ENCODE measurements at places on chromosomes 6 and 20. TPM values are rescaled to one million over a fixed set of nuclear protein-coding genes. Genes with fewer than 3 reads are reported as not detected.

Gene C6orf141
- polyA plus RNA-seq, result 0.33 TPM

- no peak for DNase-seq
Measured at GRCh38 chr6:56091159-56091869, 156.1 kb downstream of the COL21A1 start.

Gene PRL
- polyA plus RNA-seq, result not detected

- DNase-seq, result no peak
Measured at GRCh38 chr20:10481676-10482075, 46.6 kb downstream of the SLX4IP start.

DNA sequence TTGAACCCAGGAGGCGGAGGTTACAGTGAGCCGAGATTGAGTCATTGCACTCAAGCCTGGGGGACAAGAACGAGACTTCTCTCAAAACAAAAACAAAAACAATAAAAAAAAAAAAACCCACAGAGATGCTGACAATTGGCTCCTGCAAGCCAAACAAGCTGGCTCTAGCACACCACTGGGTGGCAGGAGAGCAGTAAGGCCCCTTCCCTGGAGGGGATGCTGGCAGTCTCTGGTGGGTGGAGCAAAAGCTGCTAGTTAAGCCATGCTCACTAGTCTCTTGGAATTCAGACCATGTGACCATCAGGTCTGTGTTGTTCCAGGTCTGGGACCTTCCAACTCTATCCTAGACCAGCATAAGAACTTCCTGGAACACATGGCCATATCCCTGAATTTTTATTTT is 18.9 kb upstream of the DSN1 start:
- DNase-seq, result peak; percentile 6

DNA sequence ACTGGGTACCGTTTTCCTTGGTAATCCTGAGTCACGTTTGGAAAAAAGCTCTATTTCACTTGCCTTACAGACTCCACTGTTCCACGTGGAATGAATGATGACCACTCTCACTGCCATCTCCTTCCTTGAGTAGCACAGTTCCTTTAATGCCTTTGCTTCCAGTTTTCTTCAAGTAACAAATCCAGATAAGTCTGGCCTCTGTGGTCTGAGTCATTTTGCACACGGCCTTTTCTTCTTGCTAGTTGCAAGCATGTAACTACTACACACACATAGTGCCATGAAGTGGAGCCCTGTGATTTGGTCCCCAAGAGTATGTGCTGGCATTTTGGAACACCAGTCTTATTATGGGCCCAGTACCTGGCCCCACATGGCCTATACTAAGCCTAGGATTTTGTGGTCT is 182.8 kb downstream of the SASH1 start:
- DNase-seq, result no peak

Gene PTP4A1
- polyA plus RNA-seq, result 64.2 TPM

- DNase-seq, result no peak
Measured at GRCh38 chr20:21713470-21713869, 8.0 kb downstream of the PAX1 start.

DNA sequence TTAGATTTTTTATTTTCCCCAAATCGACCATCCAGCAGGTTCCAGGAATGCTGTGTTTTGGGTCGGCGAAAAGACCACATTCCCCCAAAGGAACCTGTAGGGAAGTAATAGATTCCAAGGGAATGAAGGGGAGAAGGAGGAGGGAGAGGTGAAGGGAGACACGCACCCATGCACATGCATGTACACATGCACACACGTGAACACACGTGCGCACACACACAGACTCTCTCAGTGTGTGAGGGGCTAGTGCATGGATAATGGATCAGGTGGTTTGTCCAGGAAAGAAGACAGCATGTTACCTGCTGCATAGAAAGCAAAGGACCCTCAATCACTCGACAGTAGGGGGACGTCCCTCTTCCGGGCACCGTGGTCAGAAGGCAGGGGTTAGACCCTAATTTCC is 52.4 kb upstream of the PDE10A start:
- DNase-seq, result no peak

GRCh38 chr6:16688984-16689636 is 72.2 kb downstream of the ATXN1 start:
- DNase-seq, result no peak

DNA sequence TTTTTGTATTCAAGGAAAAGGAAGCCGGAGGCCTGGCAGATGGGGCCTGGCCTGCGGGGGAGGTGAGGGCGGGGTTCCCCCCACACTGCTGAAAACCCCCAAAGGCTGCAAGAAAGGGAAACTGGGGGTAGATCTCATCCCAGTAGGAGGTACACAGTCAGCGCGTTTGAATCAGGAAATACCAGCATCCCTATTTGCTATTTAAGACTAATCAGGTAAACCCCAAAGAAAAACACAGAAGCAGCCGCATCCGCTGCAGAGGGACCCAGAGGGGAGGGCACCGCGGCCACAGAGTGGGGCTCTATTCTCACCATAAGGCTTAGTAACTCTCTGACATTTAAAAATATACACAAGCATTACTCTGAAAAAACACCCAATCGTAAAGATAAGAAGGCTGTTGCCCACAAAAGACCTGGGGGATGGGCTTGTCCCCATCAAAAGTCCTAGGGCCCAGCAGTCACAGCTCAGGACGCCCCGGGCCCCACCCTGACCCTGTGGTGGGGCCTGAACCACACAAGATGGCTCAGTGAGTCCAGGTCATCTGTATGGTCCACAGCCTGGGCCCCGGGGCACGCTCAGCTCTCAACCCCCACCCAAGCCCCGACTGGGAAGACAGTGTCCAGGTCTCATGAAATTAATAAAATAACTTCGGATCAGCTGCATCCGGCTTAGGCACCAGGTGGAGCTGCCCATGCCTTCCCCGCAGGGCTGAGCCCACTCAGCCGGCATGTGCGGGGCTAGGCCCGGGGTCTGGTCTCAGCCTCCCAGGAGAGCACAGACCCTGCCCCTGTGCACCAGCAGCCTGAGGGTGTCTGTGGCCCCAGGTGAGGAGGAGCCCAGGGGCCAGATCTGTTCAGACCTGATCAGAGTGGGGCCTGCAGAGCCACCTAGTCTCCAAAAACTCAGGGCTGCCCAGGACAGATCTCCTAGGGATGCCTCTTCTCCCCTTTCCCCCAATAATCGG is 31.0 kb downstream of the KCNQ2 start:
- no peak for DNase-seq

Gene PLN
- polyA plus RNA-seq, result 4.8 TPM

- DNase-seq, result no peak
Measured at GRCh38 chr6:68628161-68628560, 6.9 kb upstream of the ADGRB3 start.

Gene C6orf58
- polyA plus RNA-seq, result 1.1 TPM

DNA sequence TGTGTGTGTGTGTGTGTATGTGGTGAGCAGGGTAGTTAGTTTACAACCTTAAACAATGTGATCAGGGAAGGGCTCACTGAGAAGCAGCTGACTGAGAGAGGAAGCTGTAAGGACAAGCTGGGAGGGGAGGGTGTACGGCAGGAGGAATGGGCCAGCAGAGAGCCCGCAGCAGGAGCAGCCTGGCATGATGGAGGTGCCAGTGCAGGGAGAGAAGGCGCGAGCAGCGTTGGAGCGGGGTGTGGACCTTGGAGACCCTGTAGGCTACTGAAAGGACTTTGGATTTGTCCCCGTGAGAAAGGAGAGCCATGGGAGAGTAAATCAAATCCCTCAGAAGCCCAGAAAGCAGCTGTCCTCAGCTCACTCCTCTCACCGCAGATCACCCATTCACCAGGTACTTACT is 18.5 kb downstream of the FAM209B start:
- no peak for DNase-seq

- no peak for DNase-seq
Measured at GRCh38 chr20:22904905-22905304, 130.2 kb upstream of the SSTR4 start.

Gene SLC22A16
- polyA plus RNA-seq, result 0.27 TPM

GRCh38 chr6:90204327-90205056 is 92.2 kb downstream of the BACH2 start:
- DNase-seq, result no peak

GRCh38 chr20:51428401-51429143 is 113.9 kb downstream of the NFATC2 start:
- no peak for DNase-seq

DNA sequence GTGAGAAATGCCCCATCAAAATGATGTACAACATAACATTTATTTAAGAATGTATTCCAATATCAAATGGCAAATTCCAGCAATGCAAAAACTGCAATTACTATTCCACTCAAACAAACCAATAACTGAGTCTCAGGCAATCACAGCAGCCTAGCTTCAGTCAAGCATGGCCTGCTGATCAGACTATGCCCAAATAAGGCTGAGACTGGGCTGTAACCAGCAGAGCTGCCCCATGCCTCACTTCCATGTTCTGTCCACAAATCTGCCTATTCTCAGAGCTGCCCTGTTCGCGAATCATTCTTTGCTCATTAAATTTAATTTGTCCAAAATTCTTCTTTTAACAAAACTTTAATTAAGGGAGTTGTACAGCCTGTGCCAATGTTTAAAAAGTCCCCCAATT is 155.4 kb downstream of the FNDC1 start:
- DNase-seq, result no peak

Gene ACTR5
- polyA plus RNA-seq, result 10.1 TPM

DNA sequence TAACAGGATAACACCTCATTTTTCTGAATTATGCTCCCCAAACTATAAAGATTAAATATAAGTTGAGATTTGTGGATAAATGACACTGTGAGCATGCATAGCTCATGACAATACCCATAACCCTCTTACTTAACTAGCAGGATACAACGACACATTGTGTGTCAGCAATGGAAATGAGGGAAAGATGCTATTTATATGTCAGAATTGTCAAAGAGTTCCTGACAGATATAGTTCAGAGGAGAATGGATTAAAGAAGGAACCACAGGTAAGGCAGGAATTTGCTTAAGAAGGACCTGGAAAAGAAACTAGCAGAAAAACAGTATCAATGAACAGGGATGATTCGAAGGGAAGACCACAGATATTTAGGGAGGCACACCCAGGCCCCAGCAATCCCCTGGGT is 591.0 kb downstream of the DHX35 start:
- DNase-seq, result no peak

GRCh38 chr6:135520781-135521180 is 23.2 kb upstream of the AHI1 start:
- no peak for DNase-seq

DNA sequence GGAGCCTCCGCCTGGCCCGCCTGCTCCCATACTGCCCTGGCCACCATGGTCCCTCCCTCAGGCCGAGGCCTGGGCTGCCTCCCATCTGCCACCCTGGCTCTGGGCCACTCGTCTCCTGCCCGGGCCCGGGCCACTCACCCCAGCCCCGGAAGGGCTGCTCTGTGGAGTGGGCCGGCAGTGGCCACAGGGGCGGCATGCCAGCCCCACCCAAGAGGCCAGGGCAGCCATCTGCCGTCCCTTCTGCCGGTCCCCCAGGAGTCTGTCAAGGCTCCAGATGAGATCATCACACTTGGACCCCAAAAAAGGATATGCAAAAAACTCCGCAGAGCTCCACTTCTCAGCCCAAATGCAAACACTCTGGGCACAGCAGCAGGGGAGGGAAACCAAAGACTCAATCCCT is 23.8 kb upstream of the TLDC2 start:
- no peak for DNase-seq

GRCh38 chr6:56749632-56750151 is 107.0 kb upstream of the DST start:
- no peak for DNase-seq

- no peak for DNase-seq
Measured at GRCh38 chr20:46647469-46647868, 3.8 kb downstream of the SLC13A3 start.

DNA sequence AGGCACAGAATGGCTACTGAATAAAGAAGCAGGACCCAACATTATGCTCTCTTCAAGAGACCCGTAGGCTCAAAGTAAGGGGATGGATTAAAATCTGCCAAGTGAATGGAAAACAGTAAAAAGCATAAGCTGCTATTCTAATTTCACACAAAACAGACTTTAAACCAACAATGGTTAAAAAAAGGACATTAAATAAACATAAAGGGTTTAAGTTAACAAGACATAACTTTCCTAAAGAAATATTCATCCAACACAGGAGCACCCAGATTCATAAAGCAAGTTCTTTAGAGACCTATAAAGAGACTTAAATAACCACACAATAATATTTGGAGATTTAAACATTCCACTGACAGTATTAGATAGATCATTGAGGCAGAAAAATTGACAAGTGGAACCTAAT is 624.5 kb downstream of the RFPL4B start:
- DNase-seq, result no peak

GRCh38 chr6:16414205-16414604 is 175.8 kb downstream of the GMPR start:
- no peak for DNase-seq

Gene FAM83D
- polyA plus RNA-seq, result 13.7 TPM

DNA sequence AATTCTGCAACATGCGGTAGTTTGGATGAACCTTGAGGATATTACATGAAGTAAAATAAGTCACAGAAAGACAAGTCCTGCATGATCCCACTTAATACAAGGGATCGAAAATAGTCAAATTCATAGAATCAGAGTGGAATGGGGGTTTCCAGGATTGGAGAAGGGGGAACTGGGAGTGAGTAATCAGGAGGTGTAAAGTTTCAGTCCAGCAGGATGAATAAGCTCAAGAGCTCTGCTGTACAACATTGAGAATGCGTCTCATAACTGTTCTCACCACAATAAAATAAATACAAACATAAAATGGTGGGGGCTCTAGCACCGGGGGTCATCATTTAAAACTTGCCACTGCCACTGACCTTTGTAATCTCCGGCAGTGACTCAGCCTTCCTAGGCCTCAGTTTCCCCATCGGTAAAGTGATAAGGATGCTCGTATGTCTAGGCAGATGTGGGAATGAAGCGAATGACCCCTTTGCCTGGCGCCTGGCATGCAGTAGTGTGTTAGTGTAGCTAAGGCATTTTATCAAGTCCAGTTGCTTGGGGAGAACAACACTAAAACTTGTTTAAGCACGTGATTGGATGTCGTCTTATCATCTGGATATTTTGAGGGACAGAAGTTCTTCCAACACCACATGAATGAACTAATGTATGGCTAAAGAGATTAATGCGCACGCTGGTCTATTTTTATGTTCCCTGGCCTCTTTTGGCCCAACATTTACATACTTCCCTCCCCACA is 421.1 kb downstream of the QKI start:
- DNase-seq, result no peak

Gene FUT9
- 5.0 TPM for polyA plus RNA-seq

Gene GRIK2
- 12.5 TPM for polyA plus RNA-seq

DNA sequence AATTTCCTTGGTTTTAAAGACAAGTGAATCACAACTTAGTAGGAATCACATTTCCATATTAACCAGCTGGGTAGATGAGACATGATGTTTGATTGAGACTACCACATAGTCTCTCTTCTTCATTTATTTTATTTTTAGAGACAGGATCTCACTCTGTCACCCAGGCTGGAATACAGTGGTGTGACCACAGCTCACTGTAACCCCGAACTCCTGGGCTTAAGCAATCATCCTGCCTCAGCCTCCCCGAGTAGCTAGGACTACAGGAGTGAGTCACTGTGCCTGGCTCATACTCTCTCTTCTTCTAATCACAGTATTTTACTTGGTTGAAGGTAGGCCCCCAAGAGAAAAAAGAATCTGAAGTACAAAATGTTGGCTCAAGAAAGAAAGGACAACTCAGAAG is 80.2 kb upstream of the ASF1A start:
- no peak for DNase-seq

DNA sequence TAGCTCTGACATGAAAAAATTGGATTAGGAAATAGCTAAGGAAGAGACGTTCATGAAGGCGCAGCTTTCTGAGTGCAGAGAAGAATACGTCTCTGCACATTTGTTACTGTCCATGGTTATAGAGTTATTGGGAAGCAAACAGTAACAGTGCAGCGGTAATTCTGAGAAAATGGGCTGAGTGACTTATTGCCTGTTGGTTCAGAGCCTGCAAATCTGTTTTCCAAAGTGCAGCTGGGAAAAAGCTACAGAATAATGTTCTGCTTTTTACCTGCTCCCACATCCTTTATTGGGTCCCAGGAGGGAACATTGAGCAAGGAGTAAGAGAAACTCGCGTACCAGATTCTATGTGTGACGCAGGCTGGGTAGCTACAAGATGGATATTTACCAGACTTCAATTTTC is 160.2 kb downstream of the BTBD3 start:
- no peak for DNase-seq
